Right atrium auricular region (tissue), 2 donors: ENCODE measurements at places on chromosomes 1 and 21. TPM values are rescaled to one million over a fixed set of nuclear protein-coding genes. Genes with fewer than 3 reads are reported as not detected.

- H3K4me1 ChIP-seq: no peaks in the 10 kb centered on the region
- no peaks in the 10 kb centered on the region for H3K27me3 ChIP-seq
- no peak overlapping the region for H3K27ac ChIP-seq
- H3K36me3 ChIP-seq: no peaks in the 10 kb centered on the region
Observed at GRCh38 chr1:196535727-196536126, 72.5 kb downstream of the KCNT2 start.

DNA sequence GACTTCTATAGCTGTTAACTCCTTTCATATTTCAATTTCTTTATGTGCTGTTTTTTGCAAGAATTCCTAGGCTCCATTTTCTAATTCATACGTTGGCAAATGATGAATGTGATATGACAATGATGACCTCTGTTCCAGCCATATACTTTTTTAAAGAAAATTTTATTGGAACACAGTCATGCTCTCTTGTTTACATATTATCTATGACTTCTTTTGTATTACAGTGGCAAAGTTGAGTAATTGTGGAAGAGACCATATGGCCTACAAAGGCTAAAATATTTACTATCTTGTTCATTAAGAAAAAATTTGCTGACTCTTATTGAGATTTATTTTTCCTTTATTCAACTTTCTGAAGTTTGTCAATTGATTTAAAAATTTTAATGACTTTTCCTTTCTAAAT is 7.1 kb downstream of the IFI44L start:
- no peak overlapping the region for H3K27ac ChIP-seq
- no peaks in the 10 kb centered on the region for H3K36me3 ChIP-seq
- no peak for DNase-seq
- H3K4me3 ChIP-seq: no peak overlapping the region

DNA sequence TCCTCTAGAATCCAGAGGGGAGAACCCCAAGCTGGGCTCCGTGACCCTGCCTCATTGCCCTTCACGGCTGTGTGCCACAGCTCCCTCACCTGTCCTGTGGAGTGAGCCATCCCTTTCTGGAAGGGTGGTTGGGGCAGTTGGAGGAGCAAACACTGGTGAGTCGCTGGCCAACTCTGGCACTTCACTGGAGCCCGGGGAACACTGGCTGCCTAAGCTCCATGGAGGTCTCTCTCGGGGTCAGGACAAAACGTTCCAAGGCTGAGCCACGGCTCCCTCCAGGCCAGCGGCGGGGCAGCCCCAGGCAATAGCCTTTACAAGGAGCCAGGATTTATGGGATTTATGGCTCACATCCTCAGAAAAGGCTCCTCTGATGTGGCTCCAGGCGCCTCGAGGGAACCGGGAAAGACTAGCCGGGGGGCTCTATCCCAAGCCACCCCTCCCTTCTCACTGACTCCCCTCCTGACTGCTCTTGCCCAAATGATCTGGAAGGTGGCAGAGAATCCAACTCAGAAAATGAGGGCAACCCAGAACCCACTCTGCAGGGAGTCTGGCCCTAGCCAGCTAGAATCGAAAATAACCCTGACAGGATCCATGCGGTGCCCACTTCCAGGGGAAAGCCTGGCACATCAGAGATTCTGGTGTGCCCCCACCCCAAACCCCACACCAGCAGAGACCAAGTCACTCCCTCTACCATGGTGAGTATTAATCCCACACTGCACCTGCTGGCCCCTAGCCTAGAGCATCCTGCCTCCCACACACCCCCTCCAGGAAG is 75.2 kb downstream of the GLIS1 start:
- no peaks in the 10 kb centered on the region for H3K27me3 ChIP-seq
- no peak overlapping the region for H3K4me3 ChIP-seq
- H3K27ac ChIP-seq: no peak overlapping the region

GRCh38 chr1:41557751-41558455 is 73.4 kb upstream of the EDN2 start:
- H3K4me3 ChIP-seq: no peak overlapping the region
- no peaks in the 10 kb centered on the region for H3K36me3 ChIP-seq
- peak overlapping the region; percentile 83 for H3K27ac ChIP-seq
- H3K27me3 ChIP-seq: no peaks in the 10 kb centered on the region

GRCh38 chr21:45496968-45497845 is 45.0 kb downstream of the SLC19A1 start:
- DNase-seq: no peak
- no peak overlapping the region for H3K4me3 ChIP-seq
- H3K4me1 ChIP-seq: no peaks in the 10 kb centered on the region

- H3K27ac ChIP-seq: no peak overlapping the region
- no peak for DNase-seq
- no peaks in the 10 kb centered on the region for H3K36me3 ChIP-seq
- H3K4me3 ChIP-seq: no peak overlapping the region
- H3K27me3 ChIP-seq: no peaks in the 10 kb centered on the region
Observed at GRCh38 chr21:40850071-40850470, 3.1 kb upstream of the DSCAM start.

DNA sequence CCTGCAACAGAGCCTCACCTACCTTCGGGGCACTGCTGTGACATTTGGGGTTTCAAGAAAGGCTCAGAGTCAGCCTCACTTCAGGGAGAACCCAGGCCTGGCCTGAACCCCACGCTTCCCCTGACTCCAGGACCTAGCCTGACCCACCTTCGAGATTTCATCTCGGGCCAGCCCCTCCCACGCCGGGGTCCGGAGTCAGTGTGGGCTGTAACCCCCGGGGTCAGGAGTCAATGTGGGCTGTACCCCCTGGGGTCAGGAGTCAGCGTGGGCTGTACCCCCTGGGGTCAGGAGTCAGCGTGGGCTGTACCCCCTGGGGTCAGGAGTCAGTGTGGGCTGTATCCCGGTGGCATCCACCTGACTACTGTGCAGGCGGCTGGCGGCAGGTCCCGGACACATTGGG is 183.0 kb upstream of the RAB4A start:
- H3K4me1 ChIP-seq: no peaks in the 10 kb centered on the region
- no peak overlapping the region for H3K4me3 ChIP-seq
- DNase-seq: no peak
- no peaks in the 10 kb centered on the region for H3K36me3 ChIP-seq
- no peak overlapping the region for H3K27ac ChIP-seq
- no peaks in the 10 kb centered on the region for H3K27me3 ChIP-seq

GRCh38 chr1:15028102-15028501 is 125.4 kb upstream of the TMEM51 start:
- no peak overlapping the region for H3K27ac ChIP-seq
- no peak overlapping the region for H3K4me3 ChIP-seq
- peak; percentile 77 for DNase-seq
- no peaks in the 10 kb centered on the region for H3K4me1 ChIP-seq
- H3K27me3 ChIP-seq: no peaks in the 10 kb centered on the region

The RIPPLY3 gene
- total RNA-seq: not detected

DNA sequence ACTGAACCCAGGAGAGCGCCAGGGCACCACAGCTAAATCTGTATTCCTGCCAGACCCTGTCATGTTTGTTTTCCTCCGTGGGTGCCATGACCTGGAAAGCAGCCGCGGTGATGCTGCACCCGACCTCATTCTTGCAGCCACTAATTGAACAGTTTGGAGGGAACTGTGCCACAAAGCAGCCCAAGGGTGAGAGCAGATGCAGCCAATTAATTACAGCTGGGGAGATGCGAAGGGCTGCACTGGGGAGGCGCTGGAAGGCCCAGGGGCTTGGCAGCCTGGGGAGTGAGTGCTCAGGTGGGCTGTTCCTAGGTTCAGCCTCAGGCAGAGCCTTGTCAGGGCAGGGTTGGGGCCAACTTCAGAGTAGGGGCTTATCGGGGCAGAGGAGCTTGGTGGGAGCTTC is 158.4 kb upstream of the CD34 start:
- H3K4me3 ChIP-seq: no peak overlapping the region
- H3K27me3 ChIP-seq: no peaks in the 10 kb centered on the region
- H3K36me3 ChIP-seq: no peaks in the 10 kb centered on the region

DNA sequence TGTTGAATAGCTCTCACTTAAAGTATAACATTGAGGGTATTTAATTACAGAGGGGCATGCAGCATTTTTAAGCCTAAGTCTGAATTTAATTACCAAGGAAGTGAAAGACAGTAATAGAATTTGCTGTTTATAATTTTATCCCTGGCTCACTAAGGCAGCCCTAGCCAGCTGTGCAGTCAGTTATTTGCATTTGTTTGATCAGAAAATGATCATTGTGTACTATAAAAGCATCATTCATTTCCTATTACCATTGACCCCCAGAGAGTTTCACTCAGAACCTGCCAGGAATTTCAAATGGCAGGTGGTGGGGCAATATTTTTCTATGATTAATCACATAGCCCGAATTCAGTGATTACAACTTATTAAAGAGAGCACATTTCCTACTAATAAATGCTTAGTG is 277.1 kb upstream of the KAZN start:
- H3K27me3 ChIP-seq: no peaks in the 10 kb centered on the region
- no peak overlapping the region for H3K4me3 ChIP-seq
- no peak overlapping the region for H3K27ac ChIP-seq
- H3K36me3 ChIP-seq: no peaks in the 10 kb centered on the region
- H3K4me1 ChIP-seq: no peaks in the 10 kb centered on the region

DNA sequence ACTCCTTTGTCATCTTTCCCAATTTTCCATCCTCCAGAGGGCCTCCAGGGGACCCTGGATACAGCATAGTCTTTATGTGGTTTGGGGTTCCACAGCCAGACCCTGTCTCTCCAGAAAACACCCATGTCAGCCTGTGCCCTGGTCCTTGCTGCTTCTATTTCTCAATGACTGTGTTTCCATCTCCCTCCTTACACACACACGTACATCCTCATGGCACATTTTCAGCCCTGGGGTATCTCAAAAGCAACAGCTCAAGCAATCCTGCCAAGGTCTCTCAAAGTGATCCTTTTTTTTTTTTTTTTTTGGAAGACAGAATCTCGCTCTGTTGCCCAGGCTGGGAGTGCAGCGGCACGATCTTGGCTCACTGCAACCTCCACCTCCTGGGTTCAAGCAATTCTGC is 22.3 kb downstream of the QSOX1 start:
- no peak overlapping the region for H3K4me3 ChIP-seq
- no peaks in the 10 kb centered on the region for H3K27me3 ChIP-seq
- H3K36me3 ChIP-seq: peaks cover 15% of the 10 kb centered on the region
- H3K4me1 ChIP-seq: peaks cover 32% of the 10 kb centered on the region
- no peak for DNase-seq

GRCh38 chr1:23913212-23913880 is at the start of gene CNR2:
Gene CNR2, minus strand, starts transcription at chr1:23913362. Its CDS starts 37,745 bp downstream, at chr1:23875617.
- no peaks in the 10 kb centered on the region for H3K36me3 ChIP-seq
- no peak for DNase-seq
- no peaks in the 10 kb centered on the region for H3K27me3 ChIP-seq
- no peak within 1 kb of the TSS for H3K4me3 ChIP-seq
- no peaks in the 10 kb centered on the region for H3K4me1 ChIP-seq
- H3K27ac ChIP-seq: no peak within 1 kb of the TSS

DNA sequence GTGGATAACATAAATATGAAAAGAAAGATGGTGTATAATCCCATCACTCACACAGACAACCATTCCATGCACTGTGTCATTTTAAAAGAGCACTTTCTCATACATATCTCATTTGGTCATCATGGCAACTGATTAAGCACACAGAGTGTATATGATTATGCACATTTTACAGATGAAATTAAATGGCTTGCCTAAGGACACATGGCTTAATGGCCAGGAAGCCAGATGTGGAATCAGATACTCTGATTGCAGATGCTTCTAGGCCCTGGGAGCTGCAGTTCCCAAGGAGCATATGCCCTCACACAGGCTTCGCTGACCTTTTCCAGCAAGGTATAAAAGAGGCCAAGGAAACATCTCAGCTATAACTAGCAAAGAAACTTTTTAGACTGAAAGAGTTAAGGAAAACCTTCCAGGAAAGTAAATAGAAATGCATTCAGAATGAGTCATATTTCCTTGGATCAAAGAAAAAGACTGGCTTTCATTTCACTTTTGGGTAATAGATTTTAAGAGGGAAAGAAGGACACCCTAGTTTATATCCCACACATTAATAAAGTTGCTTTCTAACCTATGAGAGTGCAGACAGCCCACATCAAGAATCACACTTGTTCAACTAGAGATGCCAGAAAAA is 19.6 kb upstream of the FAM89A start:
- no peak for DNase-seq
- H3K4me1 ChIP-seq: no peaks in the 10 kb centered on the region
- H3K27ac ChIP-seq: no peak overlapping the region
- no peaks in the 10 kb centered on the region for H3K36me3 ChIP-seq

- no peak for DNase-seq
- no peaks in the 10 kb centered on the region for H3K4me1 ChIP-seq
- H3K36me3 ChIP-seq: peaks cover 7% of the 10 kb centered on the region
- no peak overlapping the region for H3K4me3 ChIP-seq
- H3K27me3 ChIP-seq: no peaks in the 10 kb centered on the region
Observed at GRCh38 chr1:31335007-31335406, 37.9 kb downstream of the FABP3 start.

DNA sequence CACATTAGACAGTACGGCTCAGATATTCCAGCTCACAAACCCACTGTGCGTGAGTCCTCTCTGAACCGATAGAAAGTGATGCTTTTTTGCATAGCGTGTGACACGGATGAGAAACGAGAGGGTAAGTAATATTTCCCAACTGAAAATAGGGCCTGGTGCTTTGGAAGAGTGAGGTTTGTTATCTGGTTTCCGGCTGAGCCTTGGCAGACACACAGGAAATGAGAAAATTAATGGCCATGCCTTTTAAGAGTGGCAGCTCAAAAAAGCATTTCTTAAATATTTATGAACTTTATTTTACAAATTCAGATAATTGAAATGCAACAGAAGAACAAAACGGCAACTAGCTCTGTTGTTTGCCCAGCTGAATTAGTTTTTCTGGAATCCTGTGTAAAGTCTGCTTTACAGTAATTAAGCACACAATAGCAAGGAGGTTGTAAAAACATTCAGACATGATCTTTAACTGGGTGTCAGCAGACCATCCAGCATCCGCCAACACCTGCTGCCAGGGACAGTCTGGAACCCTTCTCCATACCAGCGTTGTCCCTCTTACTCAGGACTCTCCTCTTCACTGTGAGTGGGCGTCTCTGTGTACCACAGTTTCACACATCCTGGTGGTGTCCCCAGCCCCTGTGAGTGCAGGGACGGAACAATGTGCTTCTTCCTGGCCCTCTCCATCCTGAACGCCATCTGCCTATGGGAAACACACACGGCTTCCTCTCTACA is 155.4 kb downstream of the PGBD5 start:
- peaks cover 28% of the 10 kb centered on the region for H3K4me1 ChIP-seq
- peaks cover 15% of the 10 kb centered on the region for H3K36me3 ChIP-seq
- DNase-seq: no peak
- H3K27ac ChIP-seq: peak overlapping the region; percentile 67

The C1orf21 gene
- total RNA-seq: 49.4 TPM

DNA sequence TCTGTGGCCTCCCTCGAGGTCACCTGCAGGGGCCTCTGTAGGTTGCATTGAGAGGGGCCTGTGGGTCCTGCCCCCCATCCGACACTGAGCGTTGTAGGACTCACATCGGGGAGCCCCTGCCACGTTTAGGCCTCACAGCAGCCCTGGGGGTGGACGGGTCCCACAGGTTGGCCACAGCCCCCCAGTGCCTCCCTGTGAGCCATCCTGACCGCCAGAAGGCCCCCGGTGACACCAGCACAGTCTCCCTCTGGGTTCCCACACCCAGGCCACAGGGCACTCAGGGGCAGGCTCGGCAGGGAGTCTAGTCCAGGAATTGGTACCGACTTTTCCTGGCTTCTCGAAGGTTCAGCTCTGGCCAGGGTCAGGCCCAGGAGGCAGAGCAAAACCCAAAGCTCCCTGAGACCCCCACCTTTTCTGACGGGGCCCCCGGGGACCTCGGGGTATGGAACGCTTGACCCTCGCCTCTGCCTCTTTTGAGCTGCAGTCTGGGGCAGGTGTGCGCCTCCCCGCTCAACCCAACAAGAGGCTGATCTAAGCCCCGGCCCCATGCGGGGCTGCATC is 13.9 kb upstream of the POFUT2 start:
- peaks cover 55% of the 10 kb centered on the region for H3K4me1 ChIP-seq
- H3K27ac ChIP-seq: peak overlapping the region; percentile 88
- no peak for DNase-seq
- no peaks in the 10 kb centered on the region for H3K27me3 ChIP-seq
- no peak overlapping the region for H3K4me3 ChIP-seq

The SLC9C2 gene
- total RNA-seq: 0.24 TPM

The LCE1C gene
- total RNA-seq: not detected
